ENCODE measurements at places on chromosomes 1 and 21.

DNA sequence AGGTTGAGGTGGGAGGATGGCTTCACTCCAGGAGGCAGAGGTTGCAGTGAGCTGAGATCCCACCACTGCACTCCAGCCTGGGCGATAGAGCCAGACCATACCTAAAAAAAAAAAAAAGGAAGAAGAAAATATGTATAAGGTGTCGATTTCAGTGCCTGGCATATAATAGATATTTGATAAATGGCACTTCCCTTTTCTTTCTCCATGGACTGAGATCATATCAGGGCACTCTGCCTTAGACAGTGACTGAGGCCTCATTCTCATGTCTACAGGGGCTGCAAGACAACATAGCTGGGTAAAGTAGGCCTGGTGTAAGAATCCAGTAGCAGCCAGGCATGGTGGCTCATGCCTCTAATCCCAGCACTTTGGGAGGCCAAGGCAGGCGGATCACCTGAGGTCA lies 21.2 kb downstream of the PCAT6 start:
- no peak for DNase-seq

DNA sequence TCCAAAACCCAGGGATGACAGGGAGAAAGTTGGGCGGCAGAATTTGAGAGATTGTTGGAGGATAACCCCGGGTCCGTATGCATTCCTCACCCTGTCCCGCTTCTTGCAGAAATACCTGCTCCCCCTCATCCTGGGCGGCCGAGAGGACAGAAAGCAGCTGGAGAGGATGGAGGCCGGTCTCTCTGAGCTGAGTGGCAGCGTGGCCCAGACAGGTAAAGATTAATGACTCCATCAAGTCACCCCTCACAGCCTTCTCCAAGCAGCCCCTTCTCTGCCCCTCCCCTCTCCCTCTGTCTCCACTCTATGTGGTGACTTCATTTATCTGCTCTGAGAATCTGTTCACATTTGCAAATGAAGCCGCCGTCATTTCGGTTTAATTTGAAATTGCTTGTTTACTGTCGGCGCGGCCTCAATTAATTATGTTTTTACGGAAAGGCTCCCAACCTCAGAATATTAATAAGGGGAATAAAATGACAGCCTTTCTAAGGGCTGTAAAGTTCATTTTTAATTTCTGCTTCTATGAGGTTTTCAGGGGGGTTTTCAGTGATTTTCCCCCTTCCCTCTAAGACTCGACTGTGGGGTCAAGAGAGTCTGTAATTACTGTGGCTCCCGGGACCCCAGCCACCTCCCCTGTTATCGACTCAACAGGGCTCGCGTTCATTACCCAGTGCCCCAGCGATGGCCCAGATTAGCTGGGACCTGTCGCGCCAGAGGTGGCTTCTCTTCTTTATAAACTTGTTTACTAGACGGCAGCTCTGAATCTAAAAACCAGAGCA lies 148.3 kb downstream of the PEX14 start:
- DNase-seq, result no peak

- DNase-seq, result no peak
Observed at GRCh38 chr1:8821084-8821483, 3.6 kb upstream of the RERE start.

DNA sequence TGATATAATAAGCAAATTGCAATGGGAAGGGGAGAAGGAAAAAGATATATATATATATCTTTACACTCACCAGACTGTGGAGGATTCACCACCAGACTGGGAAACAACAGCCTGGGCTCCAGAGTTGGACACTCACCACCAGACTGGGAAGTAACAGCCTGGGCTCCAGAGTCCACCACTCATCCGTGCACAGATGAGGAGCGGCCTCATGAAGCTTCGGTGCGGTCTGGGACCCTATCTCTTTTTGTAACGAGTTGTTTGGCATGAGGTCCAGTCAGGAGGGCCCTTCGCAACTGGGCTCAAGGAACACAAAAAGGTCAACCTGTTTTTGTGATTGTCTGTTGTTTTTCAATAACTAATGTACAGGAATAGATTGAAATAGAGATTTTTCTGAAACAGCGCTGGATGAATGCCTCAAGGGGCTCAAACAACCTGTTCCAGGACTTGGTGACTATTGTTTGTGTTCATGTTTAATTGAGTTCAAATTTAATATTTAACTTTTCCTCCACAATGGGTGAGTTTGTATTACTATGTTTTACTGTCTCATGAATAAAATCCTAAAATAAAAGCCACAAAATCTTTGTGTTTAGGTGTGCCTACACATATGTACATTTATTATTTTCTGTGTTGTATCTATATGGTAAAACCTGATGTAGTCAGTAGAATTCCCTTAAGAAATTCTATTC lies 40.1 kb downstream of the S100A10 start:
- no peak for DNase-seq

DNA sequence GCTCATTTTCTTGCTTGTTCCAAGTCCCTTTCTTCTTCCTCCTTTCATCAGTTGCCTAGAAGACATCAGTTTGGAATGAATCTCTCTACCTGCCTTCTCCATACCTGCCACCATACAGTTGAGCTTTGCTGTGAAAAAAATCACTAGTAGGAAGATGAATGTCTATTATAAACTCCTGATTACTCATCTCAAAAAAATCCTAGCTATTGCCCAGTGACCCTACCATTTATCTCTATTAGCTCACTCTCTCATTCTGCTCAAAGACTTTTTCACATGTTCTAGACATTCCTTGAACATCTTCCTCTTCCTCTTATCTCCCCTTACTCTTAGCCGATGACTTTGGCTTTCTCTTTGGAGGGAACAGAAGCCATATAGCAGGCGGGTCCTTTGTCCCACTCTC lies 49.7 kb upstream of the HMGB4 start:
- no peak for DNase-seq

- no peak for DNase-seq
Observed at GRCh38 chr1:230102472-230102871, 35.4 kb downstream of the GALNT2 start.

DNA sequence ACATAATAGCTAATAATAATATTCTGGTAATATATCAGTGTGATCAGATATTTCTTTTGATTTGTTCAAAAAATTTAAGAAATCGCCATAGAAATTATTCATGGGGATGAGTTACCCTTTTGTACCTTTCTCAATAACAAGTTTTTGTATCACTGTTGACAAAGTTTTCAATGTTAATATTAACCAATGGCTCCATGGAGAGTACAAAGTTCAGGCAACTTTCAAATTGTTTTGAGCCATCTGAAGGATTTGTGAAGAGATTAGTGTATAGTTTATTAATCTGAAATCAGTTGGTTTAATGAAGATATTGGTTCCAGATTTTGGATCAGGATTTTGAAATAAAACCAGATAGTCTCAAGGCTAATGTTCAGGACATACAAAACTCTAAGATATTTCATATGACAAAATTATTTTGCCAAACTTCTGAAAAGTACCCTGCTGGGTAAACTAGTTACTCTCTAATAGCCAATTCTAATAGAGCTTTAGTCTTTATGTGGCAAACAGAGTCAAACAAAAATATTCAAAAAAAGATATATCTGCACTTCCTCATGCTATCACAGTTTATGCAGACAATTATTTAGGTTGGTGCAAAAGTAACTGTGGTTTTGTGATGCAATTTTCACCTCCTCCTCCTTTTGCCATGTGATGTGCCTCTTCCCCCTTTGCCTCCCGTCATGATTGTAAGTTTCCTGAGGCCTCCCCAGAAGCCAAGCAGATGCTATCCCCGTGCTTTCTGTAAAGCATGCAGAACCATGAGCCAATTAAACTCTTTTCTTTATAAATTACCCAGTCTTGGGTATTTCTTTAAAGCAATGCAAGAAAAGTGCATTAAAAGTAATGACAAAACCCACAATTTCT lies 1105.0 kb downstream of the PLA2G4A start:
- no peak for DNase-seq
